ENCODE measurements at places on chromosomes 6 and 20.

DNA sequence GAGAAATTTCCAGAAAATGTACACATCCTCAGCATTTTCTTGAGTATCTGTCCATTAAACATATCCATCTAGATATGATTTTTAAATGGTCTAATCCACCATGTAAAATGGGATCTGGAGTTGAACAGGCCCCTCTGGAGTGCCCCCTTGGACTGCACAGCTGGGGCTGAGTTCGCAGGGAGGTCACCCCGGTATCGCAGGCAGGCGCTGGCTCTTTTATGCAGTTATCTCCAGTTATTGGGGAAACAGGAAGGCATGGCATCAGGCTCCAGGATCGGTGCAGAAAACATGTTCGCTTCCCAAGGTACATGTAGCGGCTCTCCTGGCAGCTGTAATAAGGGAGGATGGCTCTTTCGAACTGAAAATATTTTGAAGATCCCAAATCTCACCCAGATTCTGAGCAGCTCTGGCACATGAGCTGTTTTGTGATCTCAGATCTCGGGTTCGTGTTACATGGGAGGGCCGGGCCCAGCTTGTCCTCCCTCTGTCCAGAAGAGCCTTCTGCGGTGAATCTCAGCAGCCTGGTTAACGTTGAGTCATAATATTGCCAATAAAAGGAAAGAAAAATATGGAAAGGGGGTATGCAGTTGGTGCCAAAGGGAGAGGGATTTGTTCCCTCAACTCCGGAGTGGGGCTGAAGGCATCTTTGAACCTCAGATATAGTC lies 167.7 kb downstream of the EYA2 start:
- no peaks in the 10 kb centered on the region for H3K27me3 ChIP-seq
- no peak overlapping the region for H3K4me3 ChIP-seq
- no peak for DNase-seq
- H3K4me1 ChIP-seq: no peaks in the 10 kb centered on the region
- no peaks in the 10 kb centered on the region for H3K36me3 ChIP-seq

GRCh38 chr20:59082077-59082740 lies 39.6 kb upstream of the PRELID3B start:
- peaks cover 25% of the 10 kb centered on the region for H3K27me3 ChIP-seq
- no peak for DNase-seq
- H3K27ac ChIP-seq: no peak overlapping the region

DNA sequence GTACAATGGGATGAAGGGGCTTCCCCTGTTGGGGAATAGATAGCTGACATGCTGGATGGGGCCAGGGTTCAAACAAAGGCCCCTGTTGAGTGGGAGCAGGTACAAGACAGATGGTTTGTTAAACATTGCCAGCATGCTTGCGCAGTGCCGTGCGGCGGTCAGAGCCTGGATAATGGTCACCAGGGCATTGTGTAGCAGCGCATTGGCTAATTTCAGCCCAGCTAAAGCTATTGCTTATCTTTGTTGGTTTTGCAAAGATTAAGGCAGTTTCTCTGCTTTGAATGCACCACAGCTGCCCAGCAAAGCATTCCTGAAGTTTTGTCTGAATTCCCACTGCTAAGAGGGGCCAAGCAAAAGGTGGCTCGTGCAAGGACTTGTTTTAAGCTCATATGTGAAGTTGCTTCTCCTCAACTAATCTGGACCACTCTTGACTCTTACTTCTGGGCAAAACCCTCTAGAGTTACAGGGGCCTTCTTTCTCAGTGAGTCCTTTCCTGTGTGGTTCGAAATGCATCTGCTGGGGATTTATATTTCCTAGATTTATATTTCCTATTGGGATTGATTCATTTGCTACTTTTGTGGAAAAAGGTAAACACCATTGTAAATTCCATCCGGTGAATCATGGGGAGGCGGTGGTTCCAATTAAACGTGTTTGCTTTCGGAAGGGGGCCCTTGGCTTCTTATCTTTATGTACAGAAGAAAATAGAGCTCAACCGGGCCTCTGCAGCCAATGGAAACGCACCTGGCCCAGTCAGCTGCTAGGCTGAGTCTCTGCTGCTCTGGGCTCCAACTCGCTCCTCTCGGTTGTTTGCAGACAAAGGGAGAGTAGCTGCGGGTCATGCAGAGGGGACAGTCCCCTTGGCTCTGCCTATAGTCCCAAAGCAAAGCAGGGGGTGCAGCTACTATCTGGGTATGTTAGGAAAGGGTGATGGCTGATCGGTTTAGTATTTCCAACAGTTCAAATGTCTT lies 72.1 kb downstream of the FOXA2 start:
- DNase-seq: no peak
- H3K36me3 ChIP-seq: no peaks in the 10 kb centered on the region
- H3K4me1 ChIP-seq: no peaks in the 10 kb centered on the region
- no peaks in the 10 kb centered on the region for H3K27me3 ChIP-seq
- no peak overlapping the region for H3K27ac ChIP-seq
- H3K4me3 ChIP-seq: no peak overlapping the region

DNA sequence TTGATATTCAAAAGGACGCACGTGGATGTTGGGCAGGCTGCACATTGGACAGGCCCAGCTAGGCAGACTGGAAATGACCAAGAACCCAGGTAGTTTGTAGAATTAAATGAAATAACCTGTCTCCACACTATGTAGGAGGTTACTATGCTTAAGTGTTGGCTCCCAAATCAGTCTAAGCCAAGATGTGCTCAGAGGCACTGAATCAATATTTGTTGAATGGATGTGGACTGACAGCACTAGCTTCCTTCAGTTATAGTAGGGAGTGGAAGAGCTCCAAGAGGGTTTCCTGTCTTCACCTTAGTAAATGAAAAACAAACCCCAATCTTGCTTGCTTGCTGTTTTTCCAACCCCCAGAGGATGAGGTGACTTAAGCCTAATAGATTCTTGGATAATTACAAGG lies 180.5 kb downstream of the JARID2 start:
- peaks cover 45% of the 10 kb centered on the region for H3K36me3 ChIP-seq
- peaks cover 93% of the 10 kb centered on the region for H3K4me1 ChIP-seq
- DNase-seq: no peak
- no peak overlapping the region for H3K4me3 ChIP-seq
- H3K27me3 ChIP-seq: no peaks in the 10 kb centered on the region

GRCh38 chr20:58325912-58326311 lies 16.4 kb downstream of the RAB22A start:
- H3K27me3 ChIP-seq: no peaks in the 10 kb centered on the region
- peaks cover 28% of the 10 kb centered on the region for H3K4me1 ChIP-seq
- no peak overlapping the region for H3K4me3 ChIP-seq
- no peak for DNase-seq
- H3K27ac ChIP-seq: no peak overlapping the region
